ENCODE measurements at places on chromosomes 7 and 10.

- no peak for DNase-seq
These were observed 18.7 kb downstream of the KIFBP start for GRCh38 chr10:69007260-69007659.

- no peak for DNase-seq
These were observed 324.1 kb upstream of the BMPER start for GRCh38 chr7:33581236-33581635.

DNA sequence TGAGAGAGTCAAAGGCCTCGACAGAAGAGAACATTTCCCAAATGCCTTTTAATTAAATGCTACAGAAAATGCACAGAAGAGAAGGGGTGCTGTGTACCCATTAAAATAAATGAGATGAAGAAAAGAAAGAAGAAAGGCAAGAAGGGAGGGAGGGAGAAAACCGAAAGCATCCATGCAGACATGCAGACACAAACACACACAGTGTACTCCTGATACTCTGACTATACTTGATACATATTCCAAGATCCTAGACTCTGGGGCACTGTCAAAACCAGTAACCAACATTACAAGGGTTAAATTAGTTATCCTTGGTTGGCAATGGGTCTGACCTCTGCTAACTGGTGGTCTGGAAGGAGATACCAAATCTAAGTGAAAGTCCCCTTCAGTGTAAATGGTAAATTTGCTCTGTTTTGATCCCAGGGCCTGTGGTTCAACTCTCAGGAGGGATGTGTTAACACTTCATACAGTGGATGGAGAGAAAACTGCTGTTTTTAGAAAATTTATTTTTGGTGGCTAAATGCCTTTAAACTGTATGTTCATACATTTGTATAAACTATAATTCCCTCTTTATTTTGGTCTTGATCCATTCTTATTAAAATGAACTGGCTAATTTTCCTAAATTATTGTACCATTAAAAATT is 241.3 kb downstream of the GLI3 start:
- DNase-seq: no peak

- no peak for DNase-seq
These were observed 16.4 kb upstream of the PDZD8 start for GRCh38 chr10:117391436-117392205.

GRCh38 chr10:23514321-23514720 is 75.4 kb downstream of the OTUD1 start:
- no peak for DNase-seq

GRCh38 chr7:105759670-105760550 is 116.5 kb downstream of the ATXN7L1 start:
- peak; percentile 61 for DNase-seq

GRCh38 chr7:71705217-71705616 is 573.3 kb downstream of the GALNT17 start:
- no peak for DNase-seq

DNA sequence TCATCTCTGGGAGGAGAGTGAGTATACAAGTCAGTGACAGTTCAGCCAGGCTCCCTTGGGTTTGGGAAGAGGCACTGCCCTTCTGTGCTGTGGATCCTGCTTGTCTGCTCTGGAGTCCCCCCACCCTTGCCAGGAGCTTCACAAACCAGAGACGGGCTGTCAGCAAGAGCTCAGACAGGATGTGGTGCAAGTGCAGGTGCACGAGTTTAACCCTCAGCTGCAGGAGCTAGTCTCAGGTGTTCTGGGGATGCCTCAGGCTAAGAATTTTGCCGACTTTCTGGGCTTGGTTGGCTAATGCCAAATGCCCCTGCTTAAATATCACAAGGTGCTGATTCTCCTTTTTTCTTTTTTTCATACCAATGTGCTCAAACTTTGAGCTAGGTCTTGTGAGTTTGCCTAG is 22.3 kb downstream of the ZNF783 start:
- DNase-seq: peak; percentile 21

DNA sequence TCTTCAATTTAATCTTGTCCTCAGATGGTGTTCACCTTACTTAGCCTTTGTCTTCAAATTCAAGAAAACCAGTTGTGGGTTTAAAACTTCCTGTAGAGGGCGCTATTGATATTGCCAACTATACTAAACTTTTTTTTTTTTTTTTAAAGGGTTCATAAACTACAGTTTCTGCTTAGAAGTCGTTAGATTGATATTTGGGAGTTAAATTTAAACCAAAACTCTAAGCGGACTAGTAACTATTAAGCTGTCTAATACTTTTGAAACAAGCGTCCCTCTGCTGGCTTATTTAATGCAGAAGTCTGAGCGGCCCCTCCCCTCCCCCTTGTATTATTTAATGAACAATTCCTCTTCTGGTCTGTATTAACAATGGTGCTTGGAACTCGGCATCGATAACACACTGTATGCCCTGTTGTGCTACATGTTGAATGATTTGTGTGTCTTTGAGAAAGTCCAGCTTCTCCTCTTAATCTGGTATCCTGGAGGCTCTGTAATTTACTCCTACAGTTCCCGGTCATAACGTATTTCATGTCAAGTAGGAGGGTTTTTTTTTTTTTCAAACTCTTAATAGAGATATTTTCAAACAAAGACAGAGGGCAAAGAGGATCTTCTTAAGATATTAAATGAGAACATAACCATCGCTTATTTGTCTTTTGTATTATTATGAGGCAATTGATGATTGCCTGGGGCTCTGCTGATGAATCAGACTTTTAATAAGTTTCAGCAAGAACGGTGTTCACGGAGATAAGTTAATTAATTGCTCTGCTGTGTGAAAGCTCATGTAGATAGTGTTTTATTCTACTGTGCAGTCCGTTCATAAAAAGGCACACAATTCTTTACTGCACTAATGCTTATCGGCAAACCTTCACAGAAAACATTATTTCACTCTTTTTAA is 22.6 kb upstream of the CREB5 start:
- DNase-seq: peak; percentile 81

DNA sequence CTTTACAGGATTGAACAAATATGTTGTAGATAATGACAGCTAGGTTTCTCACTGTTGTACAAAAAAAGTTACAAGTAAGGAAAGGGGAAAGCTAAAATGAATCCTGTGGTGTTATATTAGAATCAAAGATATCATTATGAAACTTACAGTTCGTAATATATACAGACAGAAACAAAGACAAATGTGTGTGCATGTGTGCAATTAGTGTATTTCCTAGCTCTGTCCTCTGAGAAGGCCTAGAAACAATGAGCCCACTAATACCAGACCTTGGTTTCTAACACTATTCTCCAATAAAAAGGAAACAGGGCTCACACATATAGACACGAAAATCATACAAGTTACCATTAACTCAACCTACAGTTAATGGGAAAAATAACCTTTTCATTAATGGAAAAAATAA is 8.0 kb downstream of the KDM7A start:
- no peak for DNase-seq

DNA sequence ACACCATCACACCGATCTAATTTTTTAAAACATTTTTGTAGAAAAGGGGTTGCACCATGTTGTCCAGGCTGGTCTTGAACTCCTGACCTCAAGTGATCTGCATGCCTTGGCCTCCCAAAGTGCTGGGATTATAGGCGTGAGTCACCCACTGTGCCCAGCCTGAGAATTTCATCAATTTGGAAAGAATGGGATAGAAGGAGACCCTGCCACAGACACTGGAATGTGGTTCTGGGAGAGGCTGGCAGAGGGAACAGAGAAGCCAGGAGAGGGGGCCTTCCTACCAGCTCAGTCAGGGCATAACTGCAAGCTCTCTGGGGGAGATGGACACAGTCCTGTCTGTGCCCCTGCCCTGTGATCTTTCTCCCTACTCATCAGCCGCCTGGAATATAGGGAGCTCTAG is 42.1 kb upstream of the MKRN1 start:
- no peak for DNase-seq

DNA sequence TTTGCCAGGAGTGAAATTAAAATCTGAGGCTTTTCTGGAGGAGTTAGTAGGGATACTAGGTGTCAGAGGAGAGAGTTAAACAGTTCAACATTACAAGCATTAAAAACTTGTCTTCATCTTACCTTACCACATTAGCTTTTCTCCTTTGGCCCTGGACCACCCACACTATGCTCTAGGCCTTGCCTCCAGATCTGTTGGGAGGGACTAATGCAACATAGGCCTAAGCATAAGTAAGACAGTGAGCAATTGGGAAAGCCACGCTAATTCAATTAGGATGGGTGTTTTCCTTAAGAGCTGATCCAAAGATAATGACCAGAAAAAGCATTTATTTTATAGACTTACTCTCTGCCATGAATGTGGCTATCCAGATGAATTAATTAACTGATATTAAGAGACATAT is 158.9 kb downstream of the ELMO1 start:
- no peak for DNase-seq

DNA sequence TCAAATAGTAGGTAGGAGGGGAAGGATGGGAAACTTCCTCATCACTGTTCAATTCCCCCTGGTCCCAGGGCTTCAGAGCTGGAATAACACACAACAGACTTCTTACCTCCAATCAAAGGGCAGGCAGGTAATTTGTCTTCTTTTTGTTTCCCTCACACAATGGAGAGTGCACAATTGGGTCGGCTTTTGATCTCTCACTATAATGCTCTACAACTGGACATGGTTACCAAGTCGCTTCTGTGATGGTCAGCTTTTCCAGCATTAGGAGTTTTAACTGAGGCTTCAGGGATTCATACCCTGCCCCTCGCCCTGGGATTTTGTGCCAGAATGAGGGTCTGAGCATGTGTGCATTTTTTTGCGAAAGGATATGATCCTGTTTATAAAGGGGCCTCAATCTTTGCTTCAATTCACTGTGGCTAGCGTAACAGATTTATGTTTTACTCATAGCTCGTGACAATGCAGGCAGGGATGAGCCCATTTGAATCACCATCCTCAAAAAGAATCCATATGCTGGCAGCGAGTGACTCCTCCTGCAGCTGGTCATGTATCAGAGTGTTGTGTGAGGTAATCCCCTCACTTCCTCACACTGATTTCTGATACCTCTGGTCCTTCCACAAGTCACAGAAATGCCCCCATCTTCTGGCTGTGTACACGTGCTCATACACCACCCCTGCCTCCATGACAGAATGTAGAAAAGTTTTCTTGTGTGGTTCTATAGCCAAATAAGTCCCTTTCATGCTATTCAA is 189.6 kb downstream of the CTTNBP2 start:
- DNase-seq: no peak

GRCh38 chr7:83821866-83822265 is 172.9 kb upstream of the SEMA3E start:
- no peak for DNase-seq

DNA sequence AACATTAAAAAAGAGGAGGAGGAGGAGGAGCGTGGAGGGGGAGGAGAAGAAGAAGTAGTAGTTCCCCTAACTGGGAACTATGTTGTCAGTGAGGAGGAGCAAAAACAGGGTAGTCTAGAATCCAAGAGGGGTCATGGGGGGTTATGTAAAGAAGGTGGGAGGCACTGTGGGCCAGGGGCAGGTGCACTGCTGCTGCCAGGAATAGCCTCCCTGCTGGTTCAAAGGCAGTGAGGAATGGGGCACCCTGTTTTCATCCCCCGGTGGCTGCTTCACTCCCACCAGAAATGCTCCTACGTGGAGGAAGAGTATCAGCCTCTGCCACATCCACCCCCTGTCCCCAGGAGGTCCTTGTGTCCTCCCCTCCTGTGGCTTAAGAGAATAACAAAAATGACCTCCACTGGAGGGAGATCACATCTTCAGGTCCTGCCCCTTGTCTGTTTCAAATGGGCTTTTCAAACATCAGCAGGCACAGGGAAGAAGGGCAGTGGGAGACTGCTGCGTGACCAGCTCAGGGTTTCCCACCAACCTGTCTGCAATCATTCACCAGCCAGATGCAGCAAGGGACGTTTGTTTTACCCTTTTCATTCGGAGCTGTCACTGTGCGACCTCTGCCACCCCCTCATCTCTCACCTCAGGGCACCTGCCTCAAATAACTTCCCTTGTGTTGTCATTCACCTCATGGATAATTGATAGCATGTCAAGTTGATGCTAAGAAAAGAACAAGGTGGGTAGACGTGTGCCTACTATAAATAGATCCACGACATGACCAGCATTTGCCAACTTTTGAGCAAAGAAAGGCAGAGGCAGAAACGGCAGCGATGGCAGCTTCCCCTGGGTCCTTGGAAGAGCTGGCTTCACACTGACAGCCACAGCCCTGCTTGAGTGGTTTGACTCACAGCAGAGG is 92.6 kb downstream of the DGKI start:
- DNase-seq: peak; percentile 76

DNA sequence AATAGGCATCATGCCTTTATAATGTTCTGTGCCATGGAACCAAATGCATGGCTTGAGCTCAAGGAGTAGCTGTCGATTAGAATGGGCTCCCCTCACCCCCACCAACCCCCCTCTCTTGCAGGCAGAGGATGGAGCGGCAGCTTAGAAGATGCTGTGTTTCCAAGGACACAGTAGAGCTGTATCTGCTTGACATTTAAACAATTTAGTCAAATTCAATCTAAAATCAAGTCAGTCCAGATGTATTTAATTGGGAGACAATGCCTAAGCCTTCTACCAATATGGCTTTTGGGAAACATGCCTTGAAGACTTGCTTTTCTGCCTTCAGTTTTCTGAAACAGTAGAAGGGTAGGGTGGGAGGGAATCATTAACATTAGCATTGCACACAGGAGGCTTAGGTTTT is 497.1 kb upstream of the NRP1 start:
- DNase-seq: no peak

- no peak for DNase-seq
These were observed 27.5 kb downstream of the MGAM2 start for GRCh38 chr7:142138996-142139395.

DNA sequence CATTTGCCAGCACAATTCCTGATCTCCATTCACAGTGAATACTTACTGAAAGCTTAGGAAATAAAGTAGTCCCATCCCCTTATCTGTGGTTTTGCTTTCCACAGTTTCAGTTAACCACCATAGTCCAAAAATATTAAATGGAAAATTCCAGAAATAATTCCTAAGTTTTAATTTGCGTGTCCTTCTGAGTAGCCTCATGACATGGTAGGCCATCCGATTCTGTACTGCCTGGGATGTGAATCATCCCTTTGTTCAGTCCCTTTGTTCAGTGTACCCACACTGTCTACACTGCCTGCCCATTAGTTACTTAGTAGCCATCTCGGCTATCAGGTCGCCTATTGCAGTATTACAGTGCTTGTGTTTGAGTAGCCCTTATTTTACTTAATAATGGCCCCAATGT is 14.2 kb downstream of the RAB11FIP2 start:
- no peak for DNase-seq

- DNase-seq: no peak
These were observed 184.0 kb downstream of the GRID1 start for GRCh38 chr10:86182595-86182994.

- DNase-seq: no peak
These were observed 27.6 kb upstream of the TAS2R16 start for GRCh38 chr7:123023126-123023525.

DNA sequence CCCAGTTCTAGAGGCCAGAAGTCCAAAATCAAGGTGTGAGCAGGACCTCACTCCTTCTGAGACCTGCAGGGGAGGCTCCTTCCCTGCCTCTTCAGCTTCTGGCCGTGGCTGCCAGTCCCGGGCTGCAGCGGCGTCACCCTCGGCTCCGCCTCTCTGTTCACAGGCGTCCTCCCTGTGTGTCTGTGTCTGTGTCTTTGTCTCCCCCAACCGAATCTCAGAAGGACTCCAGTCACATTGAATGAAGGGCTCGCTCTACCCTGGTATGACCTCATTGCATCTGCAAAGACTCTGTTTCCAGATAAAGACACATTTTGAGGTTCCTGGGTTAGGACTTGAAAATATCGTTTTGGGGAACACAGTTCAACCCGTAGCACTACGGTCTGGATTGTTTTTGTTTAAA is 33.1 kb upstream of the GALNT11 start:
- DNase-seq: no peak

Data from NCI-H1105 treated with DMSO at 0.1 percent for 48 hours (cell line).